ENCODE measurements at places on chromosomes 3 and 15.

GRCh38 chr3:140617135-140617534, 60.7 kb upstream of the TRIM42 start:
- no peak for DNase-seq

- peak; percentile 19 for DNase-seq
Measured at GRCh38 chr3:38111201-38111600, 25.7 kb downstream of the ACAA1 start.

GRCh38 chr15:56839099-56839498, 79.3 kb upstream of the TCF12 start:
- no peak for DNase-seq

GRCh38 chr15:32867313-32867626, 149.5 kb downstream of the GREM1 start:
- DNase-seq, result no peak

- no peak for DNase-seq
Measured at GRCh38 chr3:66785191-66785909, 212.8 kb upstream of the KBTBD8 start.

DNA sequence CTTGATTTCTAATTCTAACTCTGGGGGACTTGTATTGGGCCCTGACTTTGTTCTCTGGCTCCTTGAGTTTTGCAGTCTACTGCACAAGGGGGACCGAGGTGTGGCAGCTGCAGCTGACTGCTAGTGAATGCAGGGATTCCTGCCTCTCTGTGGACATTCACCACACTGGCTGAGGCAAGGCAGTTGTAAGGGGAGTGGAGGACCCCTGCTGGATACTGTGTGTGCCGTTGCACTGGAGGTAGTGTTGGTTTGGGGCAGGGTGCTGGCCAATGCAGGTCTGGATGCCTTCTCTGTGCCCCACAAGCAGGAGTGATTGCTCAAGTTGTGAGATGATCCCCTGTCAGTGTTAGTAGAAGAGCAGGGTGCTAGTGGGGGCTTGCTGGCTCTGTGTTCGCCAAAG, 626.1 kb downstream of the SQOR start:
- no peak for DNase-seq

DNA sequence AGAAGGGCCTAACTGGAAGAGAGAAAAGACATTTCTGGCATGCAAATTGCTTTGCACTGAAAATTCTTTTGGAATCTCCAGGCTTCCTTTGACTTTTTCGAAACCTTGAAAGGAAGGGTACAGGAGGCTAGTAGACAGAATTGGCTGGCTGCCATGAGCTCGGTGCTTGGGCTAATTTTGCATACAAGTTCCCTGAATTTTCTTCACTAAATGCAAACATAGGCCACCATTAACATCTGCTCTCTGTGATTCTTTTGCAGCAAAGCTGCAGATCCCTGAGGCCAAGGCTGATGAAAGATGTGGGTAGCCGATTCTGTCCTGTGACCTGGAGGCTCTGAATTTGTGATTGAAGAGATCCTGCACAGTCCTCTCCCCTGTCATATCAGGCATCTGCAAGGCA, 247.8 kb upstream of the MCTP2 start:
- no peak for DNase-seq

GRCh38 chr3:112847692-112848091, 1.0 kb upstream of the CD200R1L start:
- no peak for DNase-seq

- peak; percentile 53 for DNase-seq
Measured at GRCh38 chr3:197083486-197083885, 53.9 kb upstream of the MELTF start.

- DNase-seq, result no peak
Measured at GRCh38 chr3:21894459-21895340, 143.7 kb upstream of the ZNF385D start.

DNA sequence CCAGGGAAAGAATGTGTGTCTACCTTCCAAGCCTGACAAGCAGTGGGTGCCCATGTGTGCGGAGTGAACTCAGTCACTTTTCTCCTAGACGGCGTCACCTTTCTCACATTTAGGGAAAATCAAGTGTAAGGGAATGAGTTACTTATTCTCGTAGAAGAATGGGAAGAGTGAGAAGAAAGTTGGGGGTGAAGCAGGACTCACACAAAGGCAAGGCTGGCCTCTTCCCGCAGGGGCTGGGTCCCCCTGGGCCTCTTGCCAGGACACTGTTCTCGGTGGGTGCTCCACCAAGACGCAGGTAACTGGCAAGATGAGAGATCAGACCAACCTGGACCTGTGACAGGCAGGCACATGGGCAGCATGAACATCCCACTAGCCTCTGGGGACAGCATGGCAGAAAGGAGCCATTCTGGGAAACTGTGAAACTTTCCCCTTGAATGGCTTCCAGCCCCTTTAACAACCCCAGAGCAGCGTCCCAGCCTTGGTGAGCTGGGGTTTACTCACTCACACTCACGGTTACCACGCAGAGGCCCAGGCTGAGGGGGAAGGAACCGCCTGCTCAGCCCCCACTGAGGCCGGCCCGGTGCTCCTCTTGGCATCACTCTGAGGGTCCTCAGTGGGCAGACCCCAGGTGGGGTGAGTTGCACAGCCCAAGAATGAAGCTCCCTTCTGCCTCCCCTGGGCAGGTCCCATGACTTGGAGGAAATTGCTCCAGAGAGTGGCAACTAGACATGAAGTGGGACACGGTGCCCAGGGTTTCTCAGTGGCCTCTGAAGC, 15.0 kb upstream of the SRP14 start:
- DNase-seq, result no peak

DNA sequence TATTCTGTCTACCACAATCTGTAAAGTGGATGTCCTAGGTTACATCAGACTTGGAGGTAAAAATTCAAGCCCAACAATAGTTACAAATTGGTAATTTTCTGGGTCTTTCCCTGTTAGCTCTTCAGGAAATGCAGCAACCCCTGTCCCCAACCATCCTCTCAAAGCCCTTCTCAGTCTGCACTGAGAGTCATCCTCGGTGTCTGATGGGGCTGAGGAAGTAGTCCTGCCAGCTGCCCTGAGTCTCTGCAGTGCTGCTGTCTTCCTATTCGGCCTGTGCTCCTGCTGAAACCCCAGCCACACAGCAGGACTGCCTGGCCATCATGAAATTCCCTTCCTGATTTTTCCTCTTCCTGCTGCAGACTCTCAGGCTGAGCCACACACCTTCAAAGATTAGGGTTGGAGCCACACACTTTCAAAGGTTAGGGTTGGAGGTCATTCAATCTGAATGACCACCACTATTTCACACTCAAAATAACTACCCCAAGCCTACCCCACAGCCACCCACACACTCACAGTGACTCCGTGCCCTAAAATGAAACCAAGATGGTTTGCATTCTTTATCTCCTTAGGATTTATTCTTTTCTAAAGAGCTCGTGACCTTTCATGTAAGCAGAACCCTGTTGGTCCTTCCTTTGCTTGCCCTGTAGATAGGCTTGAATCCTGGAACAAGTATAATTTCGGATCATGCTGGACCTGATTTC, 17.6 kb downstream of the TRIM42 start:
- DNase-seq, result no peak

DNA sequence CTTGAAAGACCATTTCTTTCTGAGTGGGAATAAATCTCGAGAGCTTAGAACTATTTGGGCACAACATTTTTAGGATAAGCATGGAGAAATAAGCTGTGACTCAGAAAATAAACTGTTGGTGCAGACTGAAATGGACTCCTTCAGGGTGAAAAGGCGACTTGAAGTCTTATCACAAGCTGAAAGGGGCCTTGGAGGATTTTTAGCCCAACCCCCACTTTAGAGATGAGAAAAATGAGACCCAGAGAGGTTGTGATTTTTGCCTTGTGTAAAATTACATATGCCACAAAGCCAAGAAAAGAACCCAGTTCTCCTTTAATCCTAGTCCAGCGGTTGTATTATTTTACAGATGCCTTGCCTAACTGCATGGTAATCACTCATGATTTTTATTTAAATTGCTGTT, 1.5 kb downstream of the ATP1B3 start:
- DNase-seq, result no peak

GRCh38 chr15:41689083-41689482, 28.9 kb downstream of the MGA start:
- DNase-seq, result no peak

DNA sequence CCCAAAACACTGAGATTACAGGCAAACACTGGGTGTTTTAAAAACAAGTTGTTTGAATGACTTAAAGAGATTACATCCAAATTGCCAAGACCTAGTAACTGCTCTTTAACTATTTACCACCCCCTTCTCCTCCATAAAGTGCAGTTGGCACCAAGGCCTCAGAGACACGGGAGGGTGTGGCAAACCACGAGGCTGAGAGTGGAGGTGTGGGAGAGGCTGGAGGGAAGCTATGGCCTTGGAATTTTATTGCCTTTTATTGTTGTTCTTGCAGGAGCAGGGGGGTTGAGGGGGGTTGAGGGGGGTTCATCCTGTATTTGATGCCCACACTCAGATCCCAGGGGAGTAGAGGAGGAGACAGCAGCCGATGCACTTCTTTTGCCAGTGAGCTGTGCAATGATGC, 75.9 kb upstream of the CTDSPL start:
- no peak for DNase-seq

GRCh38 chr3:186024210-186024609, 84.7 kb downstream of the ETV5 start:
- DNase-seq, result no peak

DNA sequence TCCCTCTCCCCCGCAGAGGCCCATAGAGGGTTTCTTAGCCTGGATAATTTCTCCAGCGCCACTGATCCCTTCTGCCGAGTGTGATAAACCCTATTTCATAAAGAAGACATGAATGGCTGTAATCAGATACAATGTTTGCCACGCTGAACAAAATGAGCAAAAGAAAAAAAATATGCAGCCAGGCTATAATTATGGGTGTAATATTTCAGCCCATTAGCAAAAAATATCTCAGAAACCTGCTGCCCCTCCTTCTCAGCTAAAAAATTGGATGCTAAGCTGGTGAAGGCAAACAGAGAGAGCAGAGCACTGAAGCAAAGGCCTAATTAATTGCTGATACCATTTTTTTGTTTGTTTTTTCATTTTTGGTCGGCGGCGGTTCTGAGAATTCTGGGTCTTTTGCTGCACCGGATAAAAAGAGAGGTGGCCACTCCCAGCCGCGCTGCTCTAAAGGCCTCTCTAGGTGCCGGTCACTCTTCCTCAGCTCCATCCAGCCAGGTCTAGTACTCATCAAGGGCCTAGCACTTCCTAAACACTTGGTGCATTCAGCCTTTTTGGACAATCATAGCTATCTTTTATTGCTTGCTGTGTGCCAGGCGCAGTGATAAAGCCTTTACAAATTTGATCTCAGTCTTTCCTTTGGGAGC, 128.7 kb upstream of the TLE3 start:
- no peak for DNase-seq

GRCh38 chr15:71752604-71753289, 57.6 kb upstream of the NR2E3 start:
- DNase-seq, result peak; percentile 82

- DNase-seq, result no peak
Measured at GRCh38 chr3:169337500-169338078, 325.9 kb downstream of the MECOM start.

- DNase-seq, result no peak
Measured at GRCh38 chr3:24588629-24589512, 94.2 kb upstream of the THRB start.

- DNase-seq, result no peak
Measured at GRCh38 chr3:57335283-57335938, 42.9 kb upstream of the ASB14 start.

- DNase-seq, result no peak
Measured at GRCh38 chr15:39092761-39093160, 488.1 kb upstream of the THBS1 start.

- no peak for DNase-seq
Measured at GRCh38 chr3:103949693-103950092, 1417.0 kb upstream of the ALCAM start.

GRCh38 chr3:72568083-72568482, 280.2 kb downstream of the SHQ1 start:
- DNase-seq, result no peak

GRCh38 chr3:47705391-47705790, 76.3 kb downstream of the SMARCC1 start:
- DNase-seq, result no peak

DNA sequence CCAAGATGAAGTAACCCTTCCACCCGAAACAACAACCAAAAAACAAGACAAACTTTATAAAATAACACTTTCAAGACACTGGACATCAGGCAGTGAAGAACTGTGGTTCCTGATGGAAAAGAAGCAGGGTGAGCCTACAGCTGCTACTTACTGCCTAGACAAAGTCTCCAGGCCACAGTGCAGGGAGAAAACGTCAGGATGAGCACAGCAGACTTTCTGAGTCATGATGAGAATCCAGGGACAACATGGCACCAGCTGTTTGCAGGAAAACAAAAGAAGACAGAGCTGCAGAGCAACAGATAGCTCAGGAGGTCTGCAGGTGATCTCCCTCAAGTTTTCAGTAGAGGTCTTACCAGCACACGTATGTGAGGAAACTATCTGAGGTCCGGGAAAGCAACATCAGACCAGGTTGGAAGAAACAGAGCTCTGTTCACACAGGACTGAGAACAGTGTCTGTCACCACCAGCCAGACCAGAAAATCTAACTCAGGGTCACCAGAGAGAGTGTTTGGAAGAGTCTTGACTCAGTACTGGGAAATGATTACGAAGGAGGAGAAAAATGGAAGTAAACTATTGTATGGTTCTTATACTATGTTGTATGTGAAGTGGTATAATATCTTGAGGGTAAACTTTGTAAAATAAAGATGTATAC, 108.9 kb downstream of the ANO10 start:
- no peak for DNase-seq

- DNase-seq, result no peak
Measured at GRCh38 chr3:32002561-32003368, 21.2 kb downstream of the ZNF860 start.

GRCh38 chr3:78725703-78726246, 1042.0 kb downstream of the ROBO1 start:
- no peak for DNase-seq

DNA sequence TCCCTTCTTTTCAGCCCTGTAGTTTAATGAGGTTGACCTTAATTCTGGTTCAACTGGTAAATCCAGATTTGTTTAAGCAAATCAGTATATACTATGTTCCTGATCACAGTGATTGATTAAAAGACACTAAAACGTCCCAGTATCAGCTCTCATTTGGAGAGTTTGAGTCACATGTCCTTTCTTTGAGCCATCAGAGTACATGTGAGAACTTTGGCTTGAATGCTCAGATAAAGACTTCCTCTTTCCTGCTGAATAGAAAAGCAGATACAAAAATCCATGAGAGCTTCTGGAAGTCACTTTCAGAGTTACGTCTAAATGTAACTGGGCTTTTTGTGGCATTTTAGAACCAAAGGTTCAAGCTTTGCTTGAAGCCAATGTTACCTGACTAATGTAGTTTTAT, 341.8 kb upstream of the SATB1 start:
- DNase-seq, result no peak

DNA sequence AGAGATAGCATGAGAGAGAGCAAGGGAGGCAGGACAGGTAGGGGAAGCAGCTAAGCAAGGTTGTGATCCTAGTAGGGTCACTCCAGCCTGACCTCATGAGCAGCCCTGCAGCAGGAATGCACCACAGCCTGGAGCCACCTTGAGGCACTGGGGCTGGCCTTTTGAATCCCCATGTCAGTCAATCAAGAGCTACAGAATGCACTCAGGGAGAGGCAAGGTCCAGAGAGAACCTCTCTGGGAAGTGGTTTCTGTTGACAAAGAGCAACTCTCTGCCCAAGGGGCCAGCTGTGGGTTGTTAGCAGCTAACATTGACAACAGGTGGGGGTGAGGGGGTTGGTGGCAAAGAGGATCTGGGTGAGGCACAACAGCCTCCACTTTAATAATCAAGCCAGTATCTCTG, 54.6 kb downstream of the TRANK1 start:
- DNase-seq, result no peak
